ENCODE measurements at places on chromosomes 2 and 18.

DNA sequence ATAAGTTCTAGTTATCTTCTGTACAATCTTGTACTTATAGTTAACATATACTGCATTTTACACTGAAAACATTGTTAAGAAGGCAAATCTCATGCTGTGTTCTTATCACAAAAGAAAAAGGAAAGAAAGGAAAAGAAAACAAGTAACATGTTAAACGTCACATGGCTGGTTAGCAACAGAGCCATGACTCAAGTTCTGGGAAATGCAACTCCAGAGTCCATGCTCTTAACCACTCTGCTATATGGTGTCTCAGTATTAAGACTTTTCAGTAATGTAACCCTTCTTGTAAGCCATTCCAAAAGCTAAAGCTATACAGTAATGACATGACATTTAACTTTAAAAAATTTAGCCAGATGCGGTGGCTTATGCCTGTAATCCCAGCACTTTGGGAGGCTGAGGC lies 181.4 kb downstream of the BARD1 start:
- no peak for DNase-seq

DNA sequence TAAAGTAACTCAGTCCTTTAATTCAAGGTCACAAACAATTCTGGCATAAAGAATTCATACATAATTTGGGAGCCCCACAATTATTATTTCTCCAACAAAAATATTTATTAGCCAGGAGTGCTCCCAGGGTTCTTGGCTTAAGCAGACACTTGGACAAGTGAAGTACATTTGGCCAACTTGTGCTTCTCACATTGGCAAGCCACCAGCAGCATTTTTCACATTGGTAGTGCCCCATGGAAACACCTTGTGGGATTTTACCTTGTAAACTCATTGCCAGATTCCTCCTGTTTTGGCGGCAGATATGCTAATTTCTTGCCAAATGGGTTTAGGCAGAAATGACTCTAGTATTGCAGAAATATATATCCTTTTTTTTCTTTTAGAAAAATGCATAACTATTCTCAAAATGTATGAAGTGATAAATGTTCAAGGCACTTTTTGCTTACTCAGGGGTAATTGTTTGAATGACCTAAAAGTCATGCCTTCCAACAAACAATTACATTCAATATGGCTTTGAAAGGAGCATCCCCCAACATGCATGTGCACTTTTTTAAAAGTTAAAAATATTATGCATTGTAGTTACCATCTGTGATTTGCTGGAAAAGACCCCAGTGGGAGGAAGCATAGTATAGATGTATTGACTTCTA lies 113.5 kb downstream of the CSRNP3 start:
- peak; percentile 46 for DNase-seq

GRCh38 chr2:158998551-158999248 lies 30.3 kb downstream of the TANC1 start:
- DNase-seq, result no peak

DNA sequence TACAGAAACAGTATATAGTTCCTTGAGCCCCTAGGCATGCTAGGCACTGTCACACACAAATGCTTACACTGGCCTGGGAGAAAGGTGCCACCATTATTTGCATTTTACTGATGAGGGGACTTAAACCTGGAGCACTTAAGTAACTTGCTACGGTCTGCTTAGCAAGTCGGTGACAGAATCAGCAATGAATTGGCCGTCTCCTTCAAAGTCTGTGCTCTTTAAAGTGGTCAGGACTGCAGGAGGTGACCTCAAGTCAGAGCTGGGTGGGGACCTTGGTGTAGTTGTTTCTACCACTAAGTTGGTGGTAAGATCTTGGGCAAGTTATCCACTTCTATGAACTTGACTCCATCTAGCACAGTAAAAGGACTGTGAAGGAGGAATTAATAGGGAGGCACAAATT lies 34.8 kb downstream of the PTPRM start:
- DNase-seq, result no peak

GRCh38 chr2:211673133-211673905 lies 865.3 kb downstream of the ERBB4 start:
- DNase-seq, result peak; percentile 27

DNA sequence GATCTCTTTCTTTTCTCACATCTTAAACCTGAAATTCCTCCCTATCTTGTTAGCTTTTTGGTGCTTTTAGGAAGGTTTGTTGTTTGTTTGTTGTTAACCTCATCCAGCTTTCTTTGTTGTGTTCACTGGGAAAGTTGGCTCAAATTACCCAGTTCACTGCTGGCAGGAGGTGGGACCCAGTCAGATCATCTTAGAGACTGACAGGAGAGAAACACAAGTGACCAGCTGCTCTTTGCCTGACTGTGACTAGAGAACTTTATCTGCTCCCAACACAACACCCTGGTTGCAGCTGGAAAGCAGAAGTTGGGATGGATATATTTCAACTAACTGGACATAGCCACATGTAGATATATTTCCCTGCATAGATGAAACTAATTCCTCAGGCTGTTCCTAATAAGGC lies 10.0 kb downstream of the MAPK4 start:
- no peak for DNase-seq

GRCh38 chr2:38863061-38863695 lies 12.6 kb downstream of the DHX57 start:
- no peak for DNase-seq

DNA sequence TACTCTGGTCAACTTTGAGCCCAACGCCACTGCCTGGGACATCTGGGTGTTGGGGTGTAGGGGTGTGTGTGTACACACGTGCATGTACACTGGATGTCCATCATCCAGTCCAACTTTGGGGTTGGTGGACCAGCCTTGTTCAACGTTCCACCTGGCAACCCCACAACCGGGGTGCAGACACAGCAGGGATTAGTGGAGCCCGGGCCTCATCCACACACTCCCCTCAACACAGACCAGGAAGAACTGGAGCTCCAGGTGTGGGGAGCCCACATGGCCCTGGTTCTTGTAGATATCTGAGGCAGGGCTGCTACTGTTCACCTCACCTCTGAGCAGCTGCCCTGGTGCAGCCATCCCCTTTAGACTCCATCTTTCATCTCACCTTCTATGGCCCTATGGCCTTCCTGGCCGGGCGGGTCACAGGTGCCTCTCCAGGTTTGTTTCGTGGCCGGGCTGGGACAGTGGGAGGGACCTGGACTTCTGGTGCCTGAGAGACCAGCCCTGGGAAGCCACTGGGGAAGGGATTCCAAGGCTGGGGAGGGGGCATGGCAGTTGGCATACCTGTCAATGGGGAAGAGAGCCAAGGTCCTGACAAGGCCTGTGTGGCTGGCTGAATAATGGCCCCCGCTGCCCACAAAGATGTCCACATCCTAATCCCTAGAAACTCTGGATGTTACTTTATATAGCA lies 7.5 kb downstream of the NEU2 start:
- DNase-seq, result no peak

DNA sequence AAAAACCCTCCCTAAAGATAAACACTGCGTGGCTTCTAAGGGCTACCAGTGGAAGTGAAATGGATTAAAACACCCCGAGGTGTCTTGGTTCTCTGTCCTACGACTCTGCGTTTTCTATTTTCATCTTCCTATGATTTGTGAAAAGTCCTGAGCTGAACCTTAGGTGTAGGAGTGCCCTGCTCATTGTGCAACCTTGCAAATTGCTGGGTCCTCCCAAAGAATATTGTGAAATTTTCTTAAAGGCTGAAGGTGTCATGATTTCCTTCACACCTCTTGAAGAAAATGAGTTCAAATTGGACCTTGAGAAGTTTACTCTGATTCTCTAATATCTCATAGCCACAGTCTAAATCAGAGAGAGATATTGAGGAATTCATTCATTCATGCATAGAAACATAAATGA lies 1.8 kb upstream of the SLC19A3 start:
- no peak for DNase-seq

- no peak for DNase-seq
Observed at GRCh38 chr2:122519821-122520611, 764.6 kb downstream of the TSN start.

DNA sequence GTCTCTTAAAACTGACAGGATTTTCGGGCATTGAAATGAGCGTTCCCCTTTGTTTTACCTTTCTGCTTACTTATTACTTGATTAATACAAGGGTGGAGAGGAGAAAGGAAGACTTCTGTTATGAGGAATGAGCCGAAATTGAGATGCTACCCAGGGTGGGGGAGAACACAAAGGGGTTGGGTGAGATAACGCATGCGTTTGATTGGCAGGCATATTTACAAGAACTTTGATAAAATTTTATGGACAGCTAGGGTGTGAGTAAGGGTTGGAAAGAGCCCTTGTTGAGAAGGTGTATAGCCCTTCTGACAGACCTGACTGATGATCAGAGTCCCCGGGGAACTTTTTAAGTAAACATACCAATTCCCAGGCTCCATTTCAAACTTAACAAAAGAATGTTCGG lies 1.8 kb downstream of the RNF138 start:
- DNase-seq, result no peak

- DNase-seq, result no peak
Observed at GRCh38 chr2:209472871-209473270, 49.0 kb downstream of the MAP2 start.

- no peak for DNase-seq
Observed at GRCh38 chr2:104028061-104028460, 825.9 kb upstream of the POU3F3 start.

DNA sequence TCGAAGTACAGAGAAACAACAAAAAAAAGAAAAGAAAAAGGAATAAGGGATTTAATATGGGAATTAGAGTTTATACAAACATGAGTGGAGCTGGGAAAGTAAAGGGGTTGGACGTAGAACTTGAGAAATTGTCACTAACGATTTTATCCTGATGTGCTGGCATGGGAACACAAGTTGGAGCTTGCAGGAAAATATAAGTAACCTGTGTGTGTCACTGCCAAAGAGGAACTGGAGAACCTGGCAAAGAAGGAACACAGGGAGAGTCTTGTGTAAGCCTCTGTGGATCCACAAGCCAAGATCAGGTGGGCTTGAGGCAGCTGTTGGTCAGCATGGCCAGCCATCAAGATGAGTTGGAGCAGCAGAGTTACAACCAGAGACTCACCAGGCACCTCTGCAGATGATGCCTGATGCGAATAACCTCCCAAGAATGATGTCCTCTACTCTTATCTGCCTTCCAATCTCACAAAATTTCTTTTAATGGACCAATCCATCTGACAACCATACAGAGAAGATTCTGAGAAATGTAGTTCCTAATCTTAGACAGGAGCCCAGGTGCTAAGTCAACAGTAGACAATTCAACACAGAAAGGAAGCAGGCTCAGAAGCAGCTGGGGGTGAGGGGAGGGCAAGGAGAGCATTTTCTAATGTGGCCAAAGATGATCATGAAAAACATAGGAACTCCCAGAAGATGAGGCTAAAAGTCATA lies 77.0 kb upstream of the SPOPL start:
- no peak for DNase-seq

GRCh38 chr2:188852772-188853171 lies 121.4 kb upstream of the COL3A1 start:
- no peak for DNase-seq

DNA sequence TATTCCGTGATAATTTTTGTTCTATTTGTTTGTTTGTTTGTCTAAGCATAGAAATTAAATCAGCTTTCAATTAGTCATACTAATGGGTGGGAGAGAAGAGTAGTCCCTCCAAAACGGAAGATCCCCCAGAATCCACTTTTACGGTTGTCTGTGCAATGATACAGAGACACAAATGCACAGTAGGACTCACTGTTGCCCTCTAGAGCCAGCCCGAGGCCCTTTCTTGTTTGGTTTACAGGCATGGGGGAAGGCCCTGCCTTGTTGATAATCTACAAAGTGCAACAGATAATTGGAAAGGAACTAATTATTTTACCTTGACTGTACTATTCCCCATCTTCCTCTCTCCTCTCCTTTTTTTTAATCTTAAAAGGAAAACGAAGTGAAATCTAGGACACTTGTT lies 121.1 kb downstream of the ACOXL start:
- DNase-seq, result no peak

- no peak for DNase-seq
Observed at GRCh38 chr2:70188460-70188859, 2.4 kb downstream of the C2orf42 start.

DNA sequence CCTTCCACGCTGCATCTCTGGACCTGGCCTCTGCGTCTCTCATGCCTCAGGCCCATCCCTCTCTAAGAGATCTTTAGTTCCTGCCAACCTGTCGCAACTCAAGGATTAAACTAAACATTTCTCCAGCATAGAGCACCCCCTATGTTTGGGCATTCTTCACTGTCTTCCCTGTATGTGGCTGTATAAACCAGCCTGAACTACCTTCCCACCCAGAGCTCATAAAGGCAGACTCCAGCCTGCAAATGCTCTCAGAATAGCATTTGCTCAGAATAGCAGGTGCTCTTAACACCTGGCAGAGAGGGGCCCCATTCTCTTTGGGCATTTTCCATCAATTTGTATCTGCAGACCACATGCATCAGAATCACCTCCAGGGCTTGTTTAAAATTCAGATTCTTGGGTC lies 83.4 kb downstream of the EHD3 start:
- no peak for DNase-seq

GRCh38 chr2:95374921-95375471 lies 27.5 kb upstream of the FAHD2A start:
- DNase-seq, result no peak

DNA sequence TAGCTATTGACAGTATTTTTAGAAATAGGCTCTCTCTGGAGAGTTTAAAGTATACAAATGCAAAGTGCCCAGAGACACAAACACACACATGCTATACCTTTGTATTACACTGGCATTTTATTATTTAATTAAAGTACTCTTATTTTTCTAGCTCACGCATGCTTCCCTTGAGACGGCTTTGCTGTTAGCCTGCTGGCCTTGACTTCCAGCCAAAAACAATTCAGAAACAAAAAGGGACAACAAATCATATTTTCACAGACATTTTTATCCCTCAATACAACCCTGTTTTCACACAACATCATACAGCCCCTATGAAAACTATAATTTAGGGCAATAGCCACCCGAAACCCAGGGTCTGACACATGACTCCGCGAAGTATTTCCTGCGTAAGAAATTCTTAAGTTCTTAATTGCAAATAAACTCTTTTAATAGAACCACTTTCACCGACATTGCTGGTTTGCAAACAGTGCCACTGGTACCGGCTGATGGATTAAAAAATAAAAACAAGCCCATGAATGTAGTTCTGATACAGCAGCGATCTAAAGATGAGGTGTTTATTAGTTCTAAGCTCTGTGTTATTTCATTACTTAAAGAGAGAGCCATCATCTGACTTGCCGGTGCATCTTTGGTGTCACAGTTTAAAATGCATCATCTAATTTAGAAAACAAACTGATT lies 185.1 kb downstream of the TCF4 start:
- DNase-seq, result no peak

GRCh38 chr2:119252186-119253113 lies 28.8 kb downstream of the STEAP3 start:
- no peak for DNase-seq

- DNase-seq, result no peak
Observed at GRCh38 chr2:40048506-40048905, 269.4 kb upstream of the THUMPD2 start.

GRCh38 chr18:50454387-50454988 lies 79.6 kb downstream of the SKA1 start:
- DNase-seq, result no peak

All from right hindlimb (tissue), 1 donor.